NCI-H187 (cell line): ENCODE measurements at places on chromosomes 3 and 15.

GRCh38 chr15:77225088-77225487, 154.2 kb upstream of the TSPAN3 start:
- no peak for DNase-seq

DNA sequence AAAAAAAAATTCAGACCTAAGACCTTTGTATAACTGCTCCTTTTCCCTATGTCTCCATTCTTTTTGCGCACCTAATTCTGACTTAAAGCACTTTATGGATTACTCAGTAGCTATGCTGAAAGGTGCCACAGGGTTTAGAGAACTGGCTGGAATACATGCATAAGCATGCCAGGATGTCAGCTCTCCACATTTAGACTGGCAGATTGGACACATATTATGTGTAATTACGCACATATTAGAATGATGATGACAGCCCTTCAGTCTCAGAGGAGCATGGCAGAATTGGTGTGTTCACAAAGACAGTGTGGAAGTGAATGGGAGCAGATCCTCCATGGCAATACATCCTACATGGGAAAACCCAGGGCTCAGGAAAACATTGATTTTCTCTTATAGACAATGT, 108.1 kb upstream of the LSAMP start:
- no peak for DNase-seq

DNA sequence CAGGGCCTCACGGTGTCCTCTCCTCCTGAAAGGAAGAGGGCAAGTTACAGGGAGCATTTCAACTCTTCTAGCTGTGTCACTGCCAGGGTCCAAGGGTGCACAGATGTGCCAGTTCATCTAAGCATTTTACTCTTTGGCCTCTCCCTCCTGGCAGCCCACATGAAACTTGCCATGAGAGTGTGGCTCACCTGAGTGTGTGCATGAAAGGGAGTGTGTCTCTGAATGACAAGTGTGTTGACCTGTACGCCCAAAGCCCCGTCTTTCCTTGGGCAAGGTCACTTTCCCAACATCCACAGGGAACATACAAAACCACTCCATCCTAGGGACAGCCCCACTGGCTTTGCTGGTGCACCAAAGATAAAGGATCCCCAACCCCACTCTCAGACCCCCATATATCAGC, 280.0 kb downstream of the NTRK3 start:
- no peak for DNase-seq

DNA sequence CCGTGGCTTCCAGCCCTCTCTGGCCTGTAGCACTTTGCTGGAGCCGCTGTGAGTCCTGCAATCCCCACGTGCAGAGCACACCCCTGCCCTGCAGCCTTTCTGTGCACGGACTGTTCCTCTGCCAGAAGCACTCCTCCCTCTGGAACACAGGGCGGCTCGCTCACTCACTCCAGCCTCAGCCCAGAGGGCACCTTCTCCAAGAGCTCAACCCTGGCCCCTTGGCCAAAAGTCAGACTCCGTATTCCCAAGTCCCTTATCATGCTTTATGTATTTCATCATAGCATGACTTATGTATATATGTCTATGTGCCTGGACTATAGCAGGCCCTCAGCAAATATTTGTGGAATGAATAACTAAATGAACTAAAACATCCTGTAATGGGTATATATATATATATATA, 63.2 kb downstream of the ASB7 start:
- no peak for DNase-seq

DNA sequence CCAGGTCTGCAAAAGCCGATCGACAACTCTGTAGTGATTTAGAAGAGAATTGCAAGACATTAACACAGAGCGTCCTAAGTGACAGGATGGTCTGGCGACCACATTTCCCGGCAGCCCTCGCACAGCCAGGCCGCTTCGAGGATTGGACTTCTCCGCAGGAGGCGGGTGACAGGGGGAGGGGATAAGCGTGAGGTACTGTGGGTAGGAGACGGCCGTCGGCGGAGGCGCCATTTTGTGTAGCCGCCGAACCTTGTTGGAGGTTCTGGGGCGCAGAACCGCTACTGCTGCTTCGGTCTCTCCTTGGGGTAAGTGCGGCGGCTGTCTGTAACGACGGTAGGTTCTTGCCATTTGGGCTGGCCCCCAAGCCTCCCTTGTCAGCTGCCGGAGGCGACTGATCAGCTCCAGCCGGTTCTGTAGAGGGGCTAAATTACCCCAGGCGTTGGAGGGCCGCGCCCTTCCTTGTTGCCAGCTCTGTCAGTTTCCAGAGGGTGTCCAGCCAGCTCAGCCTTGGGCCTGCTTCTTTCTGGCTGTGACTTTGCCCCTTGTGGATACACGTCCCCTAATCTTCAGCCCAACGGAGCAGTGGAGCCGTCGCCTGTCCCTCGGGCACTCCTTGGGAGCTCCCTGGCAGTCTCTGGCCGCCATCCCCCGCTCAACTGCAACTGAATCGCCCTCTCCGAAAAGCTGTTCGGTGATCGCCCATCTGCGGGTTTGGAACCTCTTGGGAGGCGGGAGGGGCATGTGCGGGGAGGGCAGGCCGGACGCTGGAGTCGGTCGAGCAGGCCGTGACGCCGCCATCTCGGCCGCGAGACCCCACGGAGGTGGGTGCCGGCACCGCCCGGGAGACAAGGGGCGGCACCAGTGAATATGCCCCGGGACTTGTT, at the start of gene RBM5:
RBM5 (plus strand) TSS at position 195 of the 884 bp plus-strand sequence. CDS start 1,516 bp downstream, outside the sequence.
- DNase-seq, result peak; percentile 64

GRCh38 chr3:123733805-123734526, 149.1 kb upstream of the HACD2 start:
- no peak for DNase-seq

DNA sequence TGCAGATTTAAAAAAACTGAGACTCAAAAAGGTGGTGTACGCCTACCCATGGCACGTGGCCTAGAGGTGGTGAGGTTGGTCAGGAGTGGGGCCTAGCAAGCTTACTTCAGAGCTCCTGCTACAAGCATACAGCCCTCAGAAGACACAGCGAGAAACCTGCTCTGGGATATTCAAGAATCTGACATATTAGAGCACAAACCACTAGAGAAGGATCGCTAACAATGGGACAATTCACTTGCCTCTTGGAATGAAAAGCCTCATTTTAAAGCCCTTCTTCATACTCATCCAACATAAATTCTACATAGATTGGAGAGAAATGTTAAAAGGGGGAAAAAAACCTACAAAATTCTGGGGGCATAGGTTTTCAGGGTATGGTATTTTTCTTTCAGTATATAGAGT, 118.0 kb upstream of the ARHGEF3 start:
- DNase-seq, result no peak

GRCh38 chr3:171456765-171457606, 3.2 kb downstream of the TNIK start:
- DNase-seq, result no peak

- no peak for DNase-seq
Observed at GRCh38 chr3:5301651-5302297, 114.3 kb downstream of the EDEM1 start.

- no peak for DNase-seq
Observed at GRCh38 chr3:12139111-12139511, 19.6 kb downstream of the TIMP4 start.

DNA sequence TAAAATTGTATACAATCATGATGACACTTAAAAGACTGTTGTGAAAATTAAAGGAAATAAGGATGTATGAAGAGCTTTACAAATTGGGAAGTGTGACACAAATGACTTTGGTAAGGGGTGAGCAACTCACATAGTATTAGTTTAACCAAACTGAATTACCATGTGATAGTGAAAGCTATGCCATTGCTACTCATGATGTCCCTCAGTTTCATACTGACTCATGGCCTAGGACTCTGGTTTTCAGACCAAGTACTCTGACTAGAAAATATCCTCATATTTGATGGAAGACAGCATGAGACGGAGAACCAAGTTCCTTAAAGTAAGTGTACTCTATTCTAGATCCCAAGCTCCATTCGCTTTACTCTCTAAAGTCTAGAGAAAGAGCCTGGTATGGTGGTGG, 203.2 kb upstream of the ICE2 start:
- no peak for DNase-seq

GRCh38 chr3:43870120-43870519, 179.4 kb downstream of the ABHD5 start:
- DNase-seq, result no peak

GRCh38 chr3:149858911-149859310, 45.9 kb downstream of the RNF13 start:
- no peak for DNase-seq

DNA sequence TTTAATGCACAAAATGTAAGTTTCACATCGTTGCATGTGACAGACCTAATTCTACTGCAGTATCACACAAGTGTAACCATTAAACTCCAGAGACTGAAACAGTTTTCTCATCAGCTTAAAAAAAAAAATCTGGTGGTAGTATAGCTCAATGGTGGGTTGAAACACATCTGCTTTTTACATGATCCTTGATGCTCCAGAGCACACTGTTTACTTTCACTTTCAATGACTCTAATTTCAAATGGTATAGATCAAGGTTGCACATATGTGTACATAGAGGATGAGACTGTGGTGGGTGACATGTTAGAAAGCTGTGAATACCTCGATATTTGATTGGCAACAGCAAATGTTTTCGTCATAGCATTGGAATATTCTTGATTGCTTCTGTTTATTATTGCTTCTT, 22.4 kb downstream of the MCTP2 start:
- no peak for DNase-seq

DNA sequence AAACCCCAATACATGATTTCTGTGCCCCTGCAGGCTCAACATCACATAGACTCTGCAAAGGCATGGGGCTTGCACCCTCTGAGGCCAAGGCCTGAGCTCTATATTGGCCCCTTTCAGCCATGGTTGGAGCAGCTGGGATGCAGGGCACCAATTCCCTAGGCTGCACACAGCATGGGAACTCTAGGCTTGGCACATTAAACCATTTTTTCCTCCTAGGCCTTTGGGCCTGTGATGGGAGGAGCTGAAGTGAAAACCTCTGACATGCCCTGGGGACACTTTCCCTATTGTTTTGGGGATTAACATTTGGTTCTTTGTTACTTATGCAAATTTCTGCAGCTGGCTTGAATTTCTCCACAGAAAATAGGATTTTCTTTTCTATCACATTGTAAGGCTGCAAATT, 1629.5 kb downstream of the OTOL1 start:
- no peak for DNase-seq

DNA sequence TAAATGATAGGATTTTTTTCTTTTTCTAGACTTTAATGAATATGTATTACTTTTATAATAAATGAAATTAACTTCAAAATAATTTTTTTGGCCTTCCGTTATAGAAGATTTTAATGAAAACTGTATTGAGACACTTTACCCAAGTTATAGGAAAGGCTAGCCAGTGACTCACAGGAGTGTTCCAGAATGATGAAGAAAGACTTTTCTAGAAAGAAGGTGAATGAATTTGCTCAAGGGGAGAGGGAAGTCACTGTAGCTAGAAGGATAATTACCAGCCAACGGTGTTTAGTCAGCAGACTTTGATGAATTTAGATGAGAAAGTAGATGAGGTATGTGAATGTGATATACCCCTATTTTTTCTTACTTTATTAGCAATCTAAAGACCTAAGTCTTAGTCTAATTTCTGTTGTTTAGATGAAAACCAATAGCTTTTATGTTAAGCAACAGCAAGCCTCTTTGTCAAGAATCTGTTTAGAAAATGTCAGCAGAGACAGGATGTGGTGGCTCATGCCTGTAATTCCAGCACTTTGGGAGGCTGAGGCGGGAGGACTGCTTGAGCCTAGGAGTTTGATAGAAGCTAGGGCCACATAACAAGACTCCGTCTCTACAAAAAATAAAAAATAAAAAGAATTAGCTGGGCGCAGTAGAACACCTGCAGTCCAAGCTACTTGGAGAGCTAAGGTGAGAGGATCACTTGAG, 3.2 kb downstream of the ALAS1 start:
- no peak for DNase-seq

- DNase-seq, result no peak
Observed at GRCh38 chr3:87088430-87088992, 97.6 kb upstream of the VGLL3 start.

DNA sequence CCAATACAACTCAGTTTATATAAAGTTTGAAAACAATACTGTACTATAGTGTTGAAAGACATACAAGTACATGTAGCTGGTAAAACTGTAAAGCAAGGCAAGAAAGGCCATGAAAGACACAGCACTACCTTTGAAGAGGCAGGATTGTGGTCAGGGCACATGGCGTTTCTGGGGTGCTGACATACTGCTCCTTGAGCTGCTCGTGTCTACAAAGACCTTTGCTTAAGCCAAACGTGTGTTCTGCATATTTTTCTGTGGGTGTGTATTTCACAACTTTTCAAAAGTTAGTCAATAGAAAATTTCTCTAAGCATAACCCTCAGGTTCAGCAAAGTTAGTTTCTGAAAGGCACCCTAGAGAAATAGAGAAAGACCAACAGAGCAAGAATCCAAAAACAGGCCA, 14.1 kb upstream of the TOPAZ1 start:
- no peak for DNase-seq

GRCh38 chr3:5841599-5841998, 654.1 kb downstream of the EDEM1 start:
- DNase-seq, result no peak

DNA sequence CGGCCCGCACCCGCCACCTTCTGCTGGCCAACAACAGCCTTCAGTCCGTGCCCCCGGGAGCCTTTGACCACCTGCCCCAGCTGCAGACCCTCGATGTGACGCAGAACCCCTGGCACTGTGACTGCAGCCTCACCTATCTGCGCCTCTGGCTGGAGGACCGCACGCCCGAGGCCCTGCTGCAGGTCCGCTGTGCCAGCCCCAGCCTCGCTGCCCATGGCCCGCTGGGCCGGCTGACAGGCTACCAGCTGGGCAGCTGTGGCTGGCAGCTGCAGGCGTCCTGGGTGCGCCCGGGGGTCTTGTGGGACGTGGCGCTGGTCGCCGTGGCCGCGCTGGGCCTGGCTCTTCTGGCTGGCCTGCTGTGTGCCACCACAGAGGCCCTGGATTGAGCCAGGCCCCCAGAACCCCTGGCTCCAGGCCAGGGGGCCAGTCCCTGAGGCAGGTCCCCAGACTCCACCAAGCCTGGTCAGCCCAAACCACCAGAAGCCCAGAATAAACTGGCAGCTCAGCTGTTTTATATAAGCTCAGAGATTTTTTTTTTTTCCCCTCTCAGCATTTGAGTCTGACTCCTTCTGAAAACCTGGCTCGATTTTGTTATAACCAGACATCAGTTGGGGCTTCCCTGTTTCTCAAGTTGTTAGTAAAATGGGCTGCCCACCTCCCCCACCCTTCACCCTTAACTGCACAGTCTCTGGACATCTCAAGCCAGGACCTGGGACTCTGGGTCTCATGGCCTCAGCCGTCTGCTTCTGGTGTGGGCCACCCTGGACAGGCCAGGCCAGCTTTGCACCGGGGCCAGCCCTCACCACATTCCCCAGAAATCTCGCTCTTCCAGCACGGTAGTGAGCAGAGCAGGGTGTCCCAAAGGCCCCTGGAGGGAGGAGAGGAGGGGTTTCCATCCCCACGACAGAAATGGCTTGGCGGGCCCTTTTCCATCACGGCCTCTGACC, 1.6 kb downstream of the GP9 start:
- DNase-seq, result no peak
